ENCODE measurements at places on chromosomes 3 and 15. TPM values are rescaled to one million over a fixed set of nuclear protein-coding genes. Genes with fewer than 3 reads are reported as not detected.

TM4SF18 gene
- total RNA-seq: 11.2 TPM

DNA sequence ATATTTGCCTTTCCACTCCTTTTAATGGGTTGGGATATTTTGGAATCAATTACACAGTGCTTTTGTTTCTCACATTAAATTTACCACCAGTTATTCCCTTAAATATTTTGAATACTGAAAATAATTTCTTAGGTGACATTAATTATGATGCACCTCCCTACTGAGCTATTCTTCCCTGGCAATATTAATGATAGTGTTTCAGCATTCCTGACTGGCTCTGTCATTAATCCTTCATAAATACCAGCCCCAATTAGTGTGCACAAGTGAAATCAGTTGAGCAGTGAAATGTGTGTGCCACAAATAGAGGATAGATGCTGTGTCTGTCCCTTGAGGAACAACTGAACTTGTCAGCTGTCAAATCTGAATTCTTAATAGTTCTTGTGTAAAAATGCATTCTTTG lies 304.0 kb downstream of the CACNA2D3 start:
- DNase-seq: no peak

GATA2 gene
- total RNA-seq: 6.3 TPM

- peak; percentile 66 for DNase-seq
Observed at GRCh38 chr3:131067983-131068382, 41.3 kb downstream of the NEK11 start.

ACOX2 gene
- 12.6 TPM for total RNA-seq

TRAT1 gene
- total RNA-seq: not detected

DNA sequence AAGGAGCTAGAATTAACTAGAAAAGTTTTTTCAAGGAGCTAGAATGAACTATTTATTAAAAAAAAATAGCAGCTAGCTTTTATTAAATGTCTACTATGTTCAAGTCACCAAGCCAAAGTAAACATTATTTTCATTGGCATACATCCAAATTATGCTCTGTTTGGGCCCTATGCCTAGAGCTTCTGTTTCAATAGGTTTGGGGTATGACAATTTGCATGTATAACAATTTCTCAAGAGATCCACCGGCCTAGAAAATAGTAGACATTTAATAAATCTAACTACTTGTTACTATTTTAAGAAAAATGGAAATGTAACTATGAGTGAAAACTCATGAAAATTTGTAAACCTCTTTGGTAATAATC lies 8.0 kb downstream of the GABRR3 start:
- DNase-seq: no peak

ATP8B4 gene
- 10.5 TPM for total RNA-seq

VIPR1 gene
- total RNA-seq: 18.7 TPM

GRCh38 chr3:72606005-72606800 lies 242.0 kb downstream of the SHQ1 start:
- no peak for DNase-seq

CFAP44 gene
- total RNA-seq: 8.8 TPM

GRCh38 chr3:106491796-106492195 lies 623.0 kb upstream of the CBLB start:
- DNase-seq: no peak

Measured in tongue (tissue), 3 donors.